ENCODE measurements at places on chromosomes 12 and 14.

DNA sequence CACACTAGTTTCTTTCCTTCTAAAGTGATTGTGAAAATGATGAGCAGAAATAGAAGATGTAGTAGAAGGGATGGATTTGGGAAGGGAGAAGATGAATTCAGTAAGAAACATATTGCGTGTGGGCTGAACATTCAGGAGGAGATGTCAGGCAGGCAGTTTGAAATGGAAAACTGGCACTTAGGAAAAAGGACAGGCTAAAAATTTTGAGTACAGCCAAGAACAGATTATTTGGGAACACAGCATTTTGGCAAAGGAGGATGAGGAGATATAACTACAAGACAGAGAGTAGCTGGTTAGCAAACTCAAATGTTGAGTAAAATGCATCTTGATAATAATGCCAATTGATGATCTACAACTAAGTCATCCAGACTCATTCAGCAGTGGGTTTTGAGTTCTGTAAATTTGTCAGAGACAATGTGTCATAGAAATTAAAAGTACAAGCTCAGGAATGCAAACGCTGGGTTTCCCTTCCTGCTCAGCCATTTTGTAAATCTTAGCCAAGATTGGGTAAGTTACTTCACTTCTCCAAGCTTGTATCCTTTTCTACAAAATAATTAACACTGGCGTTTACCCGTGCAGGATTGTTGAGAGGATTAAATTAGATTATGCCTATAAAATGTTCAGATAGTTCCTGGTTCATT lies 255.0 kb downstream of the NAV3 start:
- no peak for DNase-seq

- no peak for DNase-seq
Measured at GRCh38 chr14:105388976-105389375, 9.4 kb upstream of the TEX22 start.

GRCh38 chr14:31216359-31216758 lies 8.8 kb upstream of the HECTD1 start:
- DNase-seq = no peak

GRCh38 chr12:83739607-83740006 lies 1052.9 kb downstream of the TMTC2 start:
- DNase-seq = no peak
